ENCODE measurements at places on chromosomes 3 and 15.

GRCh38 chr15:99070208-99070607 lies 34.7 kb upstream of the SYNM start:
- no peak for DNase-seq

DNA sequence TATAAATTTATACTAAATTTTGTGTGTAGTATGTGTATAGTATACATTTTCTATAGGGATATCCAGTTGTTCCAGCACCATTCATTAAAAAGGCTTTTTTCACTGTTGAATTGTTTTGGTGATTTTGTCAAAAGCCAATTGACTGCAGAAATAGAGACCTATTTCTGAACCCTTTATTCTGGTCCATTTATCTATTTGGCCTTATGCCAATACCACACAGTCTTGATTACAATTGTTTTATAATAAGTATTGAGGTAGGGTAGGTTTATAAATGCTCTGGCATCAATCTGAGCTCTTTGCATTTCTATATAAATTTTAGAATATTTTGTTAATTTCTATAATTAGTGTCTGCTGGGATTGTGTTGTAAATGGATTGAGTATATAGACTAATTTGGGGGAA lies 6.5 kb upstream of the OPA1 start:
- DNase-seq, result no peak

DNA sequence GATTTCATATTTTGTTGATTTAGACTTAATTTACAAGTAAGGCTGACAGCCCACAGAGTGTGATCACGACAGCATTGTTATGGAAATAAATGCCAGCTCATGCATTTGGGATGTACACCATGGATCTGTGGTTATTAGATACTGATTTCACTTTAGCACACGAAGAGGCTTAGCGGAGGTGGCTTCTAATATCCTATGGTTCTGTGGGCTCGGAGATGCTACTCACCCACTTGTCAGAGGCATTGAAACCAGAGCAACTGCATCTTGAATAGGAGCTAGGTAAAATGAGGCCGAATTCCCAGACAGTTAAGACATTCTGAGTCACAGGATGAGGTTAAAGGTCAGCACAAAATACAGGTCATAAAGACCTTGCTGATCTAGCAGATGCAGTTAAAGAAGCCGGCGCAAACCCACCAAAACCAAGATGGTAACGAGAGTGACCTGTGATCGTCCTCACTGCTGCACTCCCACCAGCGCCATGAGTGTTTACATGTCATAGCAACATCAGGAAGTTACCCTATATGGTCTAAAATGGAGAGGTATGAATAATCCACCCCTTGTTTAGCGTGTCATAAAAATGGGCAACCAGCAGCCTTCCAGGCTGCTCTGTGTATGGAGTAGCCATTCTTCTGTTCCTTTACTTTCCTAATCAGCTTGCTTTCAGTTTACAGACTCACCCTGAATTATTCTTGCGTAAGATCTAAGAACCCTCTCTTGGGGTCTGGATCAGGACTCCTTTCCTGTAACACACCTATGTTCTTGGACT lies 117.5 kb downstream of the PGPEP1L start:
- no peak for DNase-seq

GRCh38 chr3:150407808-150408220 lies 284 bp upstream of the TSC22D2 start:
- DNase-seq, result no peak

DNA sequence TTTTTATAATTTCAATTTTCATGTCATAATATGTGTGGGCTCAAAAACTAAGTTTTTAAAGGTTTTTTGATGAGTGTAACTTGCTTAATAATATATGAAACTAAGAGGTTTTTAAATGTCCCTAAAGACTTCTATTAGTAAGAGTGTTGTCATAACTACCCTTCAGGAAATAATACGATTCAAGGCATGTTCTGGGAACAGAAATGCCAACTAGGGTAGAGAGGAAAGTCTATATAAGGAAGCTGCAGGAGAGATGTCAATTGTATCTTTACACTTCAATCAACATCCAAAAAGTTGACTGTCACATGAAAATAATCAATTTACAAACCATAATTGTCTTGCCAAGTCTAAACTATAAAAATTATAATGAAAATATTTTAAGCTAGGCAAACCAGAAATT lies 76.3 kb downstream of the SMARCC1 start:
- DNase-seq, result no peak

GRCh38 chr15:64282701-64283100 lies 73.3 kb downstream of the CSNK1G1 start:
- DNase-seq, result no peak

DNA sequence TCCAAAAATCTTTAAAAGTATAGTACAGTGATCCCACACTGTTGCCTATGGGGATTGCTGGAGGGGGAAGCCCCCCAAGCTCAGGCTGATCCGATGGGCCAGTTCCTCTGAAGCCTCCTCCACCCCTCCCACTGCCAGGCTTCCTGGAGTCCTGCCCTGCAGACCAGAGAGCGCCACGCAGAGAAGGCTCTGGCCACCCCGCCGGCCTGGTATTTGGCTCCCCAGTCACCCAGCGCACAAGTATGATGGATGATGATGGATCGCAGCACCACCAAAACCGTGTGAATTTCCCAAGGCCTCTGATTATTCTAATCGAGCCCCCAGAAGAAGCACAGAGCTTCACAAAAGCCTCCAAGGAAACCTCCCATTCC lies 259.0 kb downstream of the MECOM start:
- no peak for DNase-seq

GRCh38 chr3:176090727-176091126 lies 1106.6 kb downstream of the TBL1XR1 start:
- DNase-seq, result no peak

DNA sequence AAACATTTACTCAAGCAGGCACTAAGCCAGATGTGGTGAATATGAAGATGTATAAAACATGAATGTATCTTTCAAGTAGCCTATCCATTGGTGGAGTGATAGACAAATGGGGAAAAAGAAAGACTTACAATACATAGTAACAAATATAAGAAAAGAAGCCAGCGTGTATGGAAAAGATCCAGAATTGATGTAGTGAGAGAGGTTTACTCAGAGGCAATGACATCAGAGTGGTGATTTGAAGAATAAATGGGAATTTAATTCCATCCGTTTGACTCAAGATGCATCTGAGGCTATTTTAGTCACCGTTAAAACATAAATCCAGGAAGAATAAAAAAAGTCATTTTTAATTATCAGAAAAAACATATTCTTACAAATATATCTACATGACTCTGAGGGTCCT lies 162.6 kb downstream of the IL1RAP start:
- DNase-seq, result no peak

GRCh38 chr3:85171976-85172375 lies 213.2 kb downstream of the CADM2 start:
- DNase-seq, result no peak

GRCh38 chr15:67096546-67097294 lies 31.3 kb downstream of the SMAD3 start:
- DNase-seq, result no peak

- DNase-seq, result no peak
These were observed 224.7 kb upstream of the SATB1 start for GRCh38 chr3:18649666-18650363.

DNA sequence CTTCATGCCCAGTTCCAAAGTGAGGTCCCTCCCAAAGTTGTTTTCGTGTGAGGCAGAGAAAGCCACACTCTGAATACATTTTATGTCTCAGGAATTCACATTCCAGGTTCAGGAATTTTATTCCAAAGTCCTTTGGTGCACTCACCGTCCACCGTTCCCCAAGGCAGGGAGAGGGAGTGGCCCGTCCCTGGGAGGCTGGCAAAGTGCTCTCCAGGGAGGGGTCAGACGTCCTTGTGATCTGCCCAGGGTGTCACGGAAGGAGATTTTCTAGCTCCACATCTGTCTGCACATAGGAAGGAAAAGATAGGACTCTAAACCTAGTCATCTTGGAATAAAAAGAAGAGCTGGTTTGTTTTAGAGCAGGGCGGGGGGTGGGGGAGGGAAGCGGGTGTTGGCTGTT lies 47.9 kb downstream of the KLF13 start:
- no peak for DNase-seq

- DNase-seq, result no peak
These were observed 1.9 kb downstream of the AQP9 start for GRCh38 chr15:58139989-58140522.

DNA sequence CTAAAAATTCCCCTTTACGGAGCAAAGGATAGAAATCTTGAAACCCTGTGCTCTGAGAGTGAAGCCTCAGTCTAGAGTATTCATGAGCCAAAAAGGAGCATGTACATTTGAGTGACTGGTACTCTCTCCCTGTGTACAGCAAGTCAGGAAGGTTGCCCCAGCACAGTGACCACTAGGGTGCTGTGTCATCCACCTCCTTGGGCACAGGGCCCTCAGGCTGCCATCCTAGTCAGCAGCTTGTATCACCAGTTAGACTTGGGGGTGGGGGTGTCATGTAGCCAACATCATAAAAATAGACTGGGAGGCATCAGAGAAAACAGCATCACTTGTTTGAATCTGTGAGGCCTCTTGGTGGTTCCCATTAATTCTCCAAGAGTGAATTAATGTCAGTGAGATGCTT lies 12.0 kb downstream of the NME9 start:
- no peak for DNase-seq

DNA sequence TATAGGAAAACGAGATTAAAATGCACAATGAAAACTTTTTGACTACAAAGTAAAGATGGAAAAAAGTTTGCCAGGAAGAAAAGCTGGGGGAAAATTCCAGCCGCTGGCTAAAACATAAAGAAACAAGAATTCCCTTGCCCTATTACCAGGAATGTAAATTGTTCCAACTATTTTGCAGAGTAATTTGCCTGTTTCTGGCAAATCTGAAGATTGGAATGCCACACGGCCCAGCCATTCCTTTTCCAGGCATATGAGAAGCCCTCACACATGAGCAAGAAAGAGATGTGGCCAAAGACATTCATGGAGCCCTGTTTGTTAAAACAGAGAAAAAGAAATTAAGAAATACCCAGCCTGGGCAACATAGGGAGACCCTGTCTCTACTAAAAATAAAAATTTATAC lies 8.4 kb upstream of the GATA2 start:
- no peak for DNase-seq

DNA sequence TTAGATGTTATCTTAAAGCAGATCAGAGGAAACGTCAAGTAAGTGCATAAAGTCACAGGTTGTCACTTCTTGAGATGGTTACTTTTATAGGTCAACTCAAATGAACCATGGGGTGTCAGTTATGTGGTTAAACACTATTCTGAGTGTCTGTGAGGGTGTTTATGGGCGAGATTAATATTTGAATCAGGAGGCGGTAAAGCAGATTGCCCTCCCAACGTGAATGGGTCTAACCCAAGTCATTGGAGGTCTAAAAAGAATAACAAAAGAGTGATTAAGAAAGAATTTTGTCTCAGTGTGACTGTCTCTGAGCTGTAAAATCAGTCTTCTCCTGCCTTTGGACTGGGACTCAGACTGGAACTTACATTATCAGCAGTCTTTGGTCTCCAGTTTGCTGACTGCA lies 977.5 kb downstream of the NAALADL2 start:
- DNase-seq, result no peak

- DNase-seq, result no peak
These were observed 29.4 kb downstream of the ZXDC start for GRCh38 chr3:126446301-126446700.
